Endothelial cell of umbilical vein (primary cell): ENCODE measurements at places on chromosomes 2 and 18. TPM values are rescaled to one million over a fixed set of nuclear protein-coding genes. Genes with fewer than 3 reads are reported as not detected.

DNA sequence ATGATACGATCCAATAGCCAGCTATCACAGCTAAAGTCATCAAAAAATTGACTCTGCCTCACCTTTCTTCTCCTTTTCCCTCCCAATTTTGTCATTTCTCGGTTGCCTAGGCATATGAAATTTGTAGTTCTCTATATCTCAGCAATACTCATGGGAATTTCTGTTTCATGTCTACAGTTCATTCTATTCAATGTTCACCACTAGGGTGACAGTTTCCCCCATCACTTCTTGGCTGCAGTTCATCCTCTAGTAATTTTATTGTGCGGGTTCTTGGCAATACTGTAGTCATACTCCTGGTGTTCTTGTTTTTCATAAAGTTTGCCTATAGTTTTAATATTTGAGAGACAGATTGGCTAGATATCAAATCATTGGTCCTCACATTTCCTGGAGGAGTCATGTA is 872.2 kb upstream of the ID2 start:
- no peak for DNase-seq

Gene HOXD1
- 10.4 and 14.1 TPM in 2 replicates for total RNA-seq

Gene HTR2B
- 0.55 and 0.93 TPM in 2 replicates for total RNA-seq

Gene GRB14
- 2.7 and 10.3 TPM in 2 replicates for total RNA-seq

- DNase-seq = no peak
These were observed 309.9 kb upstream of the ZNF521 start for GRCh38 chr18:25661831-25662230.

- no peak for DNase-seq
These were observed 48.4 kb upstream of the NEMP2 start for GRCh38 chr2:190582736-190583506.

GRCh38 chr2:175840256-175840655 is 161.8 kb downstream of the LNPK start:
- DNase-seq = no peak

Gene ALPG
- total RNA-seq = not detected in 2 replicates

Gene GKN2
- not detected in 2 replicates for total RNA-seq

Gene IL1R2
- total RNA-seq = not detected in 2 replicates

DNA sequence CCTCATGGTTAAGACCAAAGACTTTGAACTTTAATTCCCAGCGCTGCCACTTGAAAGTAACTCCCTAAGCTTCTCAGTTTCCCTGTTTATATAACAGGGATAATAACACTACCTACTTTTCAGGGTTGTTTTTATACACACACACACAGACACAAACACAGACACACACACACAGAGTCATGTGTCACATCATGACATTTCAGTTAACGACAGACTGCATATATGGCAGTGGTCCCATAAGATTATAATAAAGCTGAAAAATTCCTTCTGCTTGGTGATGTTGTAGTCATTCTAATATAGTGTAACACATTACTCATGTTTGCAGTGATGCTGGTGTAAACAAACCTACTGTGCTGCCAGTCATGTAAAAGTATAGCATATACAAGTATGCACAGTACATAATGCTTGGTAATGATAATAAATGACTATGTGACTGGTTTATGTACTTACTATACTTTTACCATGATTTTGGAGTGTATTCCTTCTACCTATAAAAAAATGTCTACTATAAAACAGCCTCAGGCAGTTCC is 89.2 kb upstream of the ITGA4 start:
- DNase-seq = no peak

DNA sequence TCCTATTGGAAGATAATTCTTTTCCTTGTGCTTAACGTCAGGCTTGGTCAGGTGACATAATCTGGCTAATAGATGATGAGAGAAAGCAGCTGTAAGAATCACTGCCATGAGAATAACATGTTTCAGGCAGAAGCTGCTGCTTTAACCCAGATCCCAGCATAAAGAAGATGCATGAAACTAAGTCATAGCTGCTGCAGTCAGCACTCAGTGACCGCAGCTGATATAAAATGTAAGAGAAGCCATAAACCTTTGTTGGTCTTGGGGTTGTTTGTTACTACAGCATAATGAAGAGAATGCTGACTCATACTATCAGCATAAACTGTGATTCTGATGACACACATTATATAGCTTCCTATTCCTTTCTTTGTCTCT is 274.3 kb upstream of the TRIB2 start:
- DNase-seq = peak; percentile 58

DNA sequence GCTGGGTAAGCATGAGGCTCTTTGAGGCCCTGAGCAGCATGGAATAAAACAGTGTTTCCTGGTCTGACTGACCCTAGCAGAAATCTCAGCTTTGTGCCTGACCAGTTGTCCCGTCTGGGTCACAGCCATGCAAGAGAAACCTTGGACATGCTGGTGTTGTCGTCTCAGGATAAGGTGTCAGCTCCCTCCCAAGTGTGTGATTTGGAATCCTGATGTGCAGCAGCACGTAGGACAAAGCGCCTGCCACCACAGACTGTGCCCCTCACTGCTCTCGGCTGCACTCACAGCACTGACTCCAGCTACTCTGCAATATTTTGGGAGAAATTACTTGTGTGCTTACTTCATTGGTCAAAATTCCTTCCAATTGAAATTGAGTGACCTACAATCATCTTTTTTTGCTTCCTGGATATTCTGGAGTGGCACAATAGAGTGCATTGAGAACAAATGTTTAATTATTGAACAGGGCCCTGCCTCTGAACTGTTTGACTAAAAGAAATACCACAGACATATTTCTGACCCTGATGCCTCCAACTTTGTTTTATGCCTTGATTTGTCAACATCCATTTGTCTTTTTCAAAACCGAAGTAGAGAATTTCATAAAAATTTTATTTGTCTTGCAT is 352.4 kb downstream of the SOCS6 start:
- no peak for DNase-seq

Gene NEU2
- total RNA-seq = not detected in 2 replicates

DNA sequence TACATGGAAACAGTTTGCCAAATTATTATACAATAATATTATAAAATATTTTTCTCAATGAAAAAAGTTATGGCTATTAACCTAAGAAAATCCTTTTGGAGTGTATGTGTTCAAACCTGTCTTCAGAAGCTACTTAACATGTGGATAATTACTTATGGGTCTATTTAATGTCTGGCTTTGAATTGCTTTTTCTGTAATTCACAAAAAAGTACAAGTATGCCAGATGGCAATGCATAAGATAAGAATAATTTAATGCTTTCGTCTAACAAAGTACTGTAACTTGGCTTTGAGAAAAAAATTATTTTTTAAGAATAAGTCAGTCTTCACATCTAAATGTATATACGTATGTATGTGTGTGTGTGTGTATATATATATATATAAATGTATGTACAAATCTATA is 1073.0 kb downstream of the TDRD15 start:
- no peak for DNase-seq

- no peak for DNase-seq
These were observed 44.7 kb upstream of the KIDINS220 start for GRCh38 chr2:8882094-8882493.

- peak; percentile 78 for DNase-seq
These were observed 17.2 kb upstream of the RPL31 start for GRCh38 chr2:100984892-100985307.

- DNase-seq = no peak
These were observed 687.8 kb downstream of the SLC4A3 start for GRCh38 chr2:220315098-220315823.

- no peak for DNase-seq
These were observed 3.0 kb downstream of the NEURL3 start for GRCh38 chr2:96501886-96502810.

GRCh38 chr2:128489526-128490273 is 171.0 kb upstream of the HS6ST1 start:
- DNase-seq = no peak

- no peak for DNase-seq
These were observed 4.6 kb upstream of the ADRA2B start for GRCh38 chr2:96120991-96121390.

GRCh38 chr2:240644171-240644651 is 18.9 kb downstream of the GPR35 start:
- no peak for DNase-seq

Gene TDRD15
- not detected in 2 replicates for total RNA-seq

Gene FIGN
- 6.6 and 8.1 TPM in 2 replicates for total RNA-seq

DNA sequence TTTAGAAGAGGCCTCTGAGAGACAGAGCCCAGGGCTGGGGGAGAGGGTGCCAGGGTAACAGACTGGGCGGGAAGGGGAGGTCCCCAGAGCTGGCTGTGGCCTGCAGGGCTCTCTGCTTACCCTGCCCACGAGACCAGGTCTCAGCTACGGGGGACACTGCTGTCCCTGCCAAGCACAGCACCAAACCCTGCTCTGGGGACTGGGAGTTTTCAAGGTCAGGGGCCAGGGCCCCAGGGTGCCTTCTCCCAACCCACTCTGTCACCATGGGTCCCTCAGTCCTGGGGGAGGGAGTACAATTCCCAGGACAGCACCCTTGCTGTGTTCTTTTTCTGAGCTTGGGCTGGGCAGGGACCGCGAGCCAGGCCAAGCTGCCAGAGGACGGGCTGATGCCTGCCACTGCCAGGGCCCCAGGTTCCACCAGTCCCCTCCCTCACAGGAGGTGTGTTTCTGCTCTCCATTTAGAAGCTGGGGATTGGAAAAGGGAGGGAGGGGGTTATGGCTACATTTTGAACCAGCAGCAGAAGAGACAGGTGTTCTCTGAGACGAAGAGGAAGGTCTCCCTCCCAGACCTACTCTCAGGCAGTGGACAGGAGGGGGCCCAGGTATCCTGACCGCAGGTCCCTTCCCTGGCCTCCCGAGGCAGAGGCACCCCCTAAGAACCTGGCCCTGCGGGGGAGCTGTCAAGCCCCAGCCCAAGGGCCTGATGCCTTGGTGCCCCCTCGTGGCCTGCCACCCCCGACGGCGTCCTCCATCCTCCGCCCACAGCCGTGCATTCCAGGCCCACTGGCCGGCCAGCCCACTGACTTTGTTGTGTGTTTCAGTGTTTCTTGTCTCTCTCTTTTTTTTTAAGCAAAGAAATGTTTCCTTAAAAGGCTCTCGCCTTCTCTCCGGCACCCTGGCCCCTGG is 80.4 kb downstream of the TNS1 start:
- no peak for DNase-seq

GRCh38 chr2:104378853-104379374 is 475.0 kb upstream of the POU3F3 start:
- DNase-seq = no peak

- DNase-seq = peak; percentile 65
These were observed 761.6 kb downstream of the DSC3 start for GRCh38 chr18:30280861-30281470.

DNA sequence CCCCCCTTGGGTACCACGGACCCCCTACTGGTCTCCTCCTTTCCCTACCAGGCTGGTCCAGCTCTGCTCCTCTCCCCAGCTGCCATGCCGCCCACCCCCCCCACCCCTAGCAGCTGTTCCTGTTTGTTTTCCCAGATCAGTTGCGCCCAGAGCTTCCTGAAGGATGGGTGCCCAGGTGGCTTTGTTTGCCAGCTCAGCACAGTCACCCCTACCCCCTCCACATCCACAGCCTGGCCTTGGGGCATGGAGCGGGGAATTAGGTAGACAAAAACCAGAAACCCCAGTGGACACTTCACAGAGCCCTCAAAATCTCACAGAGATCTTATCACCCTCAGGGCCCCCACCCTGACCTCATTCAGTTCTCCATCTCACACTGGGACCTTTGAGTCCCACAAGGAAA is 3.7 kb upstream of the CRYBA2 start:
- no peak for DNase-seq

- peak; percentile 53 for DNase-seq
These were observed 102.9 kb upstream of the CCDC195 start for GRCh38 chr2:224819075-224819474.

DNA sequence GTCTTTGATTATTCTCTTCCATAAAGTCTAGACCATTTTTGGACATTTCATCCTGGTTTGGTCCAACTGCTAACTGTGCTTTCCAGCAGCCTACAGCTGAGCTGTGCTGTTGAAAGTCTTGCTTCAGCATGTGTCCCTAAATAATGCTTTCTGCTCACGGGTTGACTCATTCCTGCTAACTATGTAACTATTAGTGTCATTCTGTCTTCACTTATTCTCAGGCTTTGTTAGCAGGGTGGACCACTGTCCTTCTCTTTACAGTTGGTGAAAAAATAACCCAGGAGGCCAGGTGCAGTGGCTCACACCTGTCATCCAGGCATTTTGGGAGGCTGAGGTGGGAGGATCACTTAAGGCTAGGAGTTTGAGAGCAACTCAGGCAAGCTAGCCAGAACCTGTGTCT is 8.9 kb downstream of the ADAM23 start:
- no peak for DNase-seq

DNA sequence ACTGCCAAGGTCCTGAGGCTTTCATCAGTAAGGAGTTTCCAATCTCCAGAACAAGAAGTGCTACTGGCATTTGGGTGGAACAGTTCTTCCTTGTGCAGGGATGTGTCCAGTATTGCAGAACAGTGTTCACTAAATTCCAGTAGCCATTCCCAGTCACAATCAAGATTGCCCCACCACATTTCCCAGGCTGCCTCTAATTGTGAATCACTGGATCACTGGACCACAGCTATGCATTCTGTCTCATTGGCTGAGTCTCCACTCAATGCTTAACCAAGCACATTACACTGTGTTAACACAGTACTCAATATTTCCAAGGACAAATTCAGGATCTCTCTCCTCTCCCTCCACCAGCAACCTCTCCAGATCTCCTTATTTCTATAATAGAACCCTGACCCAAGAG is 160.2 kb upstream of the CCDC150 start:
- no peak for DNase-seq

- no peak for DNase-seq
These were observed 53.4 kb downstream of the SLC4A10 start for GRCh38 chr2:161677634-161678033.

Gene IMP4
- total RNA-seq = 63.1 and 74.0 TPM in 2 replicates

Gene METTL4
- total RNA-seq = 16.1 and 17.4 TPM in 2 replicates

Gene HOXD3
- total RNA-seq = 15.3 and 20.9 TPM in 2 replicates

DNA sequence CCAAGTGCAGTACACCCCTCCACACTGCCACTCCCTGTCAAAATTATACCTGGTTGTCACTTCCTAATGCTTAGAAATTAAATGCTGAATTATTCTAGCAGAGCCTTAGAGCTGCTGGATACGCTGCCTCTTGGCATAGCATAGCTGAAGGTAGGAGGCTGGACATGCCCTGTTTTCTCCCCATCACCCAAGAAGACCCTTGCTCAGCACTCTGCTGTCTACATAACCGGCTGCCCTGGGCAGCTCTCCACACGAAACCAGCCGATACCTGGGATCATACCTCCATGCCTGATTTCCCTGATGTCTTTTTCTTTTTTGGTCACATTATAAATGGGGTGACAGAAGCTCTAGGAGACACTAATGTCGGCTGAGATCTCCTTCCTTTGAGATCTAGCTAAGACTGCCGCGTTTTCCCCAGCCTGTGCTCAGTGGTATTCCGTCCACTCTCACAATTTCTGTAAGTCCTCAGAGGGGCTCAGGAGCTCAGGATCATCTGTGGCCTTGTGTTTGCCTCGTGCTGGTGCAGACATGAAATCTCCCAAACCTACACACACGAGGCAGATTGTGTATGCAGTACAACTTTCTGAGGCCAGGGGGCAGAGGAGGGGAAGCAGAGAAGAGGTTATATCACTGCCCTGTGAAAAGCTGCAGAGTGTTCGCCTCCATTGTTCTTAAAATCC is 13.5 kb upstream of the ZAP70 start:
- DNase-seq = peak; percentile 51

- DNase-seq = peak; percentile 18
These were observed 1.0 kb upstream of the ZC3H8 start for GRCh38 chr2:112255875-112256274.

Gene KCMF1
- 75.9 and 78.4 TPM in 2 replicates for total RNA-seq

- no peak for DNase-seq
These were observed 84.0 kb downstream of the POLR1A start for GRCh38 chr2:86021396-86022378.

Gene IL36B
- total RNA-seq = not detected in 2 replicates

Gene ZNF385B
- total RNA-seq = not detected in 2 replicates

Gene SOX11
- not detected in 2 replicates for total RNA-seq
